ENCODE measurements at places on chromosomes 13 and 19. TPM values are rescaled to one million over a fixed set of nuclear protein-coding genes. Genes with fewer than 3 reads are reported as not detected.

Gene KLK15
- not detected for total RNA-seq

Gene CDX2
- total RNA-seq: not detected

Gene S1PR5
- total RNA-seq: 0.27 TPM

Gene GPR32
- total RNA-seq: not detected

Gene FREM2
- total RNA-seq: not detected

Gene SBK2
- not detected for total RNA-seq

Gene TEAD2
- 19.2 TPM for total RNA-seq

Gene FRY
- total RNA-seq: 4.3 TPM

Gene SIGLECL1
- not detected for total RNA-seq

Gene WDR87
- not detected for total RNA-seq

Gene DOHH
- total RNA-seq: 18.6 TPM

Gene ZNF726
- 0.33 TPM for total RNA-seq

Gene RGL3
- total RNA-seq: 0.41 TPM

Gene RAB20
- total RNA-seq: 1.6 TPM

Gene IGFL1
- not detected for total RNA-seq

Gene MAP4K1
- 0.57 TPM for total RNA-seq

Gene IL11
- total RNA-seq: 1.6 TPM

Gene SBSN
- total RNA-seq: 4.1 TPM

Gene CFAP97D2
- not detected for total RNA-seq

Gene CGB1
- total RNA-seq: not detected

Gene SULT2A1
- total RNA-seq: not detected

Gene GRIK5
- 0.08 TPM for total RNA-seq

Gene C19orf18
- not detected for total RNA-seq

Gene PCSK4
- total RNA-seq: 2.2 TPM

Gene NLRP9
- not detected for total RNA-seq

Gene MRPS12
- total RNA-seq: 20.2 TPM

Gene FAM216B
- not detected for total RNA-seq

Gene RNASEH2A
- total RNA-seq: 37.4 TPM

Gene CABP5
- total RNA-seq: not detected

Gene ZNF283
- total RNA-seq: 29.9 TPM

Gene KIR2DL1
- not detected for total RNA-seq

Gene MYADM
- 30.2 TPM for total RNA-seq

Gene COX7A1
- 17.0 TPM for total RNA-seq

Gene NAPA
- 66.0 TPM for total RNA-seq

Gene APOC4
- total RNA-seq: not detected

Gene TSKS
- 0.57 TPM for total RNA-seq

Gene ZNF681
- 0.36 TPM for total RNA-seq

Gene C19orf73
- 0.54 TPM for total RNA-seq

Gene A1BG
- total RNA-seq: not detected

Gene NBEA
- 6.9 TPM for total RNA-seq

Gene ZNF208
- total RNA-seq: 0.09 TPM

Gene SMIM44
- not detected for total RNA-seq

Gene SLC10A2
- total RNA-seq: not detected

Gene PLPPR3
- 0.33 TPM for total RNA-seq

Gene PSG7
- not detected for total RNA-seq

Gene CRX
- total RNA-seq: not detected

Gene PSG6
- total RNA-seq: not detected

Gene GPR18
- total RNA-seq: not detected

Gene MAST1
- total RNA-seq: under 0.01 TPM

Gene C19orf33
- 1.7 TPM for total RNA-seq

Gene CFD
- 25.8 TPM for total RNA-seq

Gene CEACAM4
- total RNA-seq: not detected

Gene ICAM1
- total RNA-seq: 6.5 TPM

Gene LYPD5
- total RNA-seq: 1.1 TPM

Gene NAPSA
- not detected for total RNA-seq
